ENCODE measurements at places on chromosomes 6 and 20. TPM values are rescaled to one million over a fixed set of nuclear protein-coding genes. Genes with fewer than 3 reads are reported as not detected.
A peak's percentile ranks its signal among the peaks of the same experiment; 100 is the strongest.

Gene FAM217A
- polyA plus RNA-seq: not detected

DNA sequence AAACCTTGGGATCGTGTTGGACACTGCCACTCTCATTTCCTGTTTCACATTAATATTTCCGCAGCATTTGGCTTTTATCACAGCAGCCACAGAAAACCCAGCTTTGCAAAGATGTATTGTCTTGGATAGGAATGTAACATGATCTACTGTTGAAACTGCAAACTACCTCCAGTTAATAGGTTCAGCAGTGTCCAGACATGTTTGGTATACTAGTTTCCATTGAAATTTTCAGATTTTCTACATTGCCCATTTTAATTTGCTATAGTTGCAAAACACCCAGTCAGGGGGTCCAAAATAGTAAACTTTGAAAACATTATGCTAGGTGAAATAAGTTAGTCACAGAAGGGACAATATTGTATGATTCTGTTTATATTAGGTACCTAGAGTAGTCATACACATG lies 3.3 kb downstream of the ANKRD6 start:
- no peaks in the 10 kb centered on the region for H3K27me3 ChIP-seq
- no peak overlapping the region for H3K4me3 ChIP-seq
- no peak for DNase-seq
- no peak overlapping the region for H3K27ac ChIP-seq
- no peaks in the 10 kb centered on the region for H3K36me3 ChIP-seq

DNA sequence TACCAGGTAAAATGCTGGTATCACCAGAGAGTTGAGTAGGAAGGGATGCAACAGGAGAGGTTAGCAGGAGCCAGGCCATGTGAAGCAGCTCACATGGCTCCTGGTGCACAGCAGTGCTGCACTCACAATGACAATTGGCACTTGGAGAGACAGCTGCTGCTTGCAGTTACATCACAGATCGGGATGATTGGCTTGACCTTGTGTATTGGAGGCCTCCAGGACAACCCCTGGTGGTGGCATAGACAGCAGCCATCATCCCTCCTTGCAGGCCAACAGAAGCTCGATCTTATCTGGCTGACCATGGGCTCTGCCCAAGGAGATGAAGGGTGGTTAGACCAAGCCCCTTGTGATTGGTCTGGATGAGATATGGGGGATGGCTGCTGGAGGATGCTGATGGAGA lies 73.0 kb downstream of the EYA2 start:
- no peaks in the 10 kb centered on the region for H3K36me3 ChIP-seq
- H3K4me3 ChIP-seq: no peak overlapping the region
- H3K4me1 ChIP-seq: no peaks in the 10 kb centered on the region

- DNase-seq: peak; percentile 29
- no peak overlapping the region for H3K4me3 ChIP-seq
- no peaks in the 10 kb centered on the region for H3K4me1 ChIP-seq
These were observed 113.4 kb downstream of the EYA2 start for GRCh38 chr20:47007826-47008655.

GRCh38 chr20:32162351-32162750 lies 45.2 kb downstream of the PLAGL2 start:
- no peaks in the 10 kb centered on the region for H3K36me3 ChIP-seq
- H3K4me3 ChIP-seq: no peak overlapping the region
- H3K4me1 ChIP-seq: peaks cover 9% of the 10 kb centered on the region
- H3K27ac ChIP-seq: no peak overlapping the region

DNA sequence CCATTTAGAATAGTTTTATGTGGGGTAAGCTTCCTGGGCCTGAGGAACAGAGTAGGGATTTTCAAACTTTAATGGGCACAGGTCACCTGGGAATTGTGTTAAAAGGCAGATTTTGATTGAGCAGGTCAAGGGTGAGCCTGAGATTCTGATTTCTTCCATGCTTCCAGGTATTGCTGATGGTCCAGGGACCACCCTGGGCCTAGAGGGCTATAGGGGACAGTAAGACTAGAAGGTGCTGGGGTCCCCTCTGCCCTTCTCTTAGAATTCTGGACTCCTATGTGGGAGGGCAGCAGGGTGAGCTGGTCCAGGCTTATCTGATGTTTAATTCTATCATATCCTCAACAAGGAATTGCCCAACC lies 2.6 kb downstream of the DDR1 start:
- H3K4me3 ChIP-seq: no peak overlapping the region
- DNase-seq: no peak
- H3K27me3 ChIP-seq: peaks cover 6% of the 10 kb centered on the region

DNA sequence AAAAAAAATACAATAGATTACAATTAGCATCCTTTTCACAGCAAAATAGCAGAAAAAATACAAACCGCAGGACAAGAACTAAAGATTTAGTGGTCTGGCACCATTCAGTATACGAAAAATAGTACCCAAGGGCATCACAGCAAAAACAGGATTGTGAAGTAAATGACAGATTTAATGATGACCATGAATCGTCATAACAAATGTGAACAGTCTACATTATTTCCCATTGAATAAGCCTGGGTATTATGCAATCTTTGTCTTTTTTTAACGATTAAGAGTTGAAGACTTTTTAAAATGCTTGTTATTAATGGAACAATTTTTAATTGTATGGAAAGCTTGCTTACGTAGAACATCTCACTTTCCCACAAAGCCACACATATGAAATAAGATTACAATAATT lies 432.8 kb downstream of the PKHD1 start:
- no peaks in the 10 kb centered on the region for H3K27me3 ChIP-seq
- no peak overlapping the region for H3K4me3 ChIP-seq
- H3K4me1 ChIP-seq: no peaks in the 10 kb centered on the region
- H3K27ac ChIP-seq: no peak overlapping the region

DNA sequence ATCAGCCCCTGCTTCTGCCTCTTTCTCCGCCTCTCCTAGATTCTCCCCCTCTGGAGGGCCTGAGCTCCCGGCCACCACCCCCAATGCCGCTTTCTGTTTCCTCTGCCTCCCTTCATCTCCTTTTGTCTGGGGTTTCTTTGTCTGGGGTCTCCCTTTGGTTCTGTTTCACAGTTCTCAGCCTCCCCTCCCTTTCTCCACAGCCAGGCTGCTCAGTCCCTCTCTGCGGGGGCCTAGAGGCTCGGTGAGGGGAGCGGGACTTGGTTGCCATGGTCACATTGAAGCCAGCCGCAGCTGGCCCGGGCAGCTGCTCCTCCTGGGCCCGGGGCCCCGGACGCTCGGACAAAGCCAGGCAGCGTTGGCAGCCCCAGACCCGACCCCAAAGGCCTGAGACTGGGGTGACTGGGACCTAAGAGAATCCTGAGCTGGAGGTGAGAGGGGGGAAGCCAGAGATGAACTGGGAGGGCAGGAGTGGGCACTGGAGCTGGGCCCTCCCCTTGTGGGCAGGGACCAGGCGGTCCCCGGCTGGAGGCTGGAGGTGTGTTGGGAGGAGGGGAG lies 3.5 kb upstream of the DDR1 start:
- H3K4me3 ChIP-seq: no peak overlapping the region
- peak overlapping the region; percentile 86 for H3K27ac ChIP-seq
- peaks cover 28% of the 10 kb centered on the region for H3K4me1 ChIP-seq
- no peaks in the 10 kb centered on the region for H3K36me3 ChIP-seq
- no peak for DNase-seq

GRCh38 chr6:138261116-138261780 lies 43.0 kb upstream of the PBOV1 start:
- no peaks in the 10 kb centered on the region for H3K4me1 ChIP-seq
- no peak overlapping the region for H3K27ac ChIP-seq
- H3K4me3 ChIP-seq: no peak overlapping the region
- no peaks in the 10 kb centered on the region for H3K36me3 ChIP-seq
- H3K27me3 ChIP-seq: no peaks in the 10 kb centered on the region

- no peak overlapping the region for H3K4me3 ChIP-seq
- H3K27ac ChIP-seq: peak overlapping the region; percentile 16
- H3K4me1 ChIP-seq: peaks cover 8% of the 10 kb centered on the region
- H3K27me3 ChIP-seq: no peaks in the 10 kb centered on the region
- DNase-seq: no peak
These were observed 97.2 kb downstream of the TULP4 start for GRCh38 chr6:158409451-158409850.

- no peaks in the 10 kb centered on the region for H3K36me3 ChIP-seq
- no peaks in the 10 kb centered on the region for H3K27me3 ChIP-seq
- H3K4me3 ChIP-seq: no peak overlapping the region
- no peak for DNase-seq
These were observed 929.5 kb downstream of the KIF16B start for GRCh38 chr20:15643713-15644112.

GRCh38 chr6:41428336-41428995 lies 93.1 kb downstream of the NCR2 start:
- peaks cover 17% of the 10 kb centered on the region for H3K4me1 ChIP-seq
- no peaks in the 10 kb centered on the region for H3K36me3 ChIP-seq
- DNase-seq: no peak
- no peak overlapping the region for H3K27ac ChIP-seq

Data from spleen (tissue), 13 donors.